ENCODE measurements at places on chromosomes 1 and 21.

GRCh38 chr1:96292141-96292540 is 429.4 kb upstream of the PTBP2 start:
- DNase-seq = no peak

GRCh38 chr1:55088413-55088812 is 49.1 kb downstream of the PCSK9 start:
- no peak for DNase-seq

DNA sequence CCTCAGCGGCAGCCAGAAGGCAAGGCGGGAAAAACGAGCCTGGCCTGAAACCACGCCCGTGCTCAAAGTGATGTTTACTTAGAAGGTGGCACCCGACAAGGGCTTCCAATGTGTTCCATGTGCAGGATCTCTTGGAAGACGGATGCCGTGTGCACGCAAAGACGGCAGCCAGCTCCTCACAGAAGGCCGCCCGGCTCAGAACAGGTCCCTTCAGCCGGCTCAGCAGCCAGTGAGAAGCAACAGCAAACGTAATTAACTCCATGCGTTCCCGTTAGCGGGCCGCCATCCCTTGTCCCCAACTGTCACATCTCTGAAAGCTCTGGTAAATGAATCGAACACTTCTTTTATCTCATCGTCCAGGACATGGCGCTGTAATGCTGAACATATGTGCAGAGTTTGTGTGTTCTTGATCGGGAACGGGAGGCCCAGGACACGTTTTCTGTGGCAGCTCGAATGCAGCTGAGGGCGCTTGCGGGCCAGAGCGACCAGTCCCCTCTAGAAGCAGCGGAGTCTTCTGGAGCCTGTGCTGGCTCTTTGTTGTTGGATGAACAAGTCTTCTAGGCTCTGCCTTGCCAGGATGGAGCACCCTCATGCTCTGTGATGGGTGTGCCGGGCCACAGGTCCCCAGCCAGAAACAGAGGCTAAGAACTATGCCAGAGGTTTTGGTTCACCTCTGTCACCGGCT is 94.6 kb upstream of the ARHGEF16 start:
- DNase-seq = no peak

- no peak for DNase-seq
Measured at GRCh38 chr1:28199328-28200233, 23.1 kb upstream of the PTAFR start.

- no peak for DNase-seq
Measured at GRCh38 chr1:227532019-227532619, 31.2 kb upstream of the ZNF678 start.

Measured in NCI-H187 treated with DMSO at 0.1 percent for 48 hours (cell line).